ENCODE measurements at places on chromosomes 4 and X. TPM values are rescaled to one million over a fixed set of nuclear protein-coding genes. Genes with fewer than 3 reads are reported as not detected.

ODAPH gene
- total RNA-seq: not detected

RAB33A gene
- total RNA-seq: 0.26 TPM

MAGEA9B gene
- total RNA-seq: not detected

DCAF4L1 gene
- total RNA-seq: 0.11 TPM

ZNF157 gene
- total RNA-seq: 0.07 TPM

SPON2 gene
- total RNA-seq: 0.35 TPM

HSD17B13 gene
- 0.07 TPM for total RNA-seq

MEPE gene
- total RNA-seq: not detected

LRCH2 gene
- not detected for total RNA-seq
